Aorta (tissue), 5 donors: ENCODE measurements at places on chromosomes 7 and 10.

DNA sequence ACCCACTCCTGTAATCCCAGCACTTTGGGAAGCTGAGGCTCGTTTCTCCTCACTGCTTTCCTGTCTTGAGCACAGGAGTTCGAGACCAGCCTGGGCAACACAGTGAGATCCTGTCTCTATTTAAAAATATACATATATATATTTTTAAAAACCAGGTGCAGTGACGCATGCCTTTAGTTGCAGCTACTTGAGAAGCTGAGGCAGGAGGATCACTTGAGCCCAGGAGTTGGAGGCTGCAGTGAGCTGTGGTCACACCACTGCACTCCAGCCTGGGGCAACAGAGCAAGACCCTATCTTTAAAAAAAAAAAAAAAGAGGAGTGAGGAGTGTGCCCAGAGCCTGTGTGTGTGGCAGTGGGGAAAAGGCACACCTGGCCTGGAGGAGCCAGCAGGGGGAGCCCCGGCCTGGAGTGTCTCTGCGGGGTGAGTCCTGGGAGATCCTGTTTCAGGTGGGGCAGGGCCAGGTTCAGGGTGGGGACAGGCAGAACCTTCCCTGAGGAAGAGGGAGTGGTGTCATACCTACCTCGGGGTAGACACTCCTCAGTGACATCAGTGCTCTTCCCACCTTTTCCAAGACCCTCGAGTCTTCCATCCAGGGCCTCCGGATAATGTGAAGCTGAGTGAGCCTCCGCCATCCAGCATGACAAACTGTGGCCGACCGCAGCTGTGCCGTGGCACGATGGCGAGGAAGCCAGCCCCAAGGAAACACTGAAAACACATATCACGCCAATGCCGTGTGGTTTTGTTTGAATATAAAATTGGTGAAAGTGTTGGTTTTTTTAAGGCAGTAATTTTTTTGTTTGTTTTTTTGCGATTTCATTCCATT, 9.0 kb upstream of the ARPC1B start:
- no peak overlapping the region for H3K27ac ChIP-seq
- no peak for DNase-seq
- H3K4me3 ChIP-seq: no peak overlapping the region
- no peaks in the 10 kb centered on the region for H3K4me1 ChIP-seq

- no peaks in the 10 kb centered on the region for H3K36me3 ChIP-seq
- no peaks in the 10 kb centered on the region for H3K4me1 ChIP-seq
- no peak overlapping the region for H3K27ac ChIP-seq
- no peak overlapping the region for H3K4me3 ChIP-seq
- no peaks in the 10 kb centered on the region for H3K27me3 ChIP-seq
- no peak for DNase-seq
Measured at GRCh38 chr10:106189292-106189691, 975.2 kb downstream of the SORCS1 start.

DNA sequence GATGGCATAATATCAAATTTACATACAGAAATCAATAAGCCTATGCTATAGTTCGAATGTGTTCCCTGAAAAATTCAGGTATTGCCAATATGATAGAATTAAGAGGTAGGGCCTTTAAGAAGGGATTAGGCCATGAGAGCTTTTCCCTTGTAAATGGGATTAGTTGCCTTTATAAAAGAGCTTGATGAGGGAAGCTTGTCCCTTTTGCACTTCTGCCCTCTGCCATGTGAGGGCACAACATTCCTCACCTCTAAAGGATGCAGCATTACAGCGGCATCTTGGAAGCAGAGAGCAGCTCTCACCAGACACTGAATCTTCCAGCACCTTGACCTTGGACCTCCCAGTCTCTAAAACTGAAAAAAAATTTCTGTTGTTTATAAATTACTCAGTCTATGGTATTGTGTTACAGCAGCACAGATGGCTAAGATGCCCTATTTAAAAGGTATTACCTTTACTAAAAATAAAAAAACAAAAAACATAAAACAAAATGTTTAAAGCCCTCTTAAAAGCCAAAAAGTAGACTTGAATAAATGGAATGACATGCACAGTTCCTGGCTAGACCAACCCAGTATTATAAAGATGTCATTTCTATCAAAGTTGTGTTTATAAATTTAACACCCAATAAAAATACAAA, 909.6 kb downstream of the REEP3 start:
- no peaks in the 10 kb centered on the region for H3K27me3 ChIP-seq
- no peaks in the 10 kb centered on the region for H3K4me1 ChIP-seq

DNA sequence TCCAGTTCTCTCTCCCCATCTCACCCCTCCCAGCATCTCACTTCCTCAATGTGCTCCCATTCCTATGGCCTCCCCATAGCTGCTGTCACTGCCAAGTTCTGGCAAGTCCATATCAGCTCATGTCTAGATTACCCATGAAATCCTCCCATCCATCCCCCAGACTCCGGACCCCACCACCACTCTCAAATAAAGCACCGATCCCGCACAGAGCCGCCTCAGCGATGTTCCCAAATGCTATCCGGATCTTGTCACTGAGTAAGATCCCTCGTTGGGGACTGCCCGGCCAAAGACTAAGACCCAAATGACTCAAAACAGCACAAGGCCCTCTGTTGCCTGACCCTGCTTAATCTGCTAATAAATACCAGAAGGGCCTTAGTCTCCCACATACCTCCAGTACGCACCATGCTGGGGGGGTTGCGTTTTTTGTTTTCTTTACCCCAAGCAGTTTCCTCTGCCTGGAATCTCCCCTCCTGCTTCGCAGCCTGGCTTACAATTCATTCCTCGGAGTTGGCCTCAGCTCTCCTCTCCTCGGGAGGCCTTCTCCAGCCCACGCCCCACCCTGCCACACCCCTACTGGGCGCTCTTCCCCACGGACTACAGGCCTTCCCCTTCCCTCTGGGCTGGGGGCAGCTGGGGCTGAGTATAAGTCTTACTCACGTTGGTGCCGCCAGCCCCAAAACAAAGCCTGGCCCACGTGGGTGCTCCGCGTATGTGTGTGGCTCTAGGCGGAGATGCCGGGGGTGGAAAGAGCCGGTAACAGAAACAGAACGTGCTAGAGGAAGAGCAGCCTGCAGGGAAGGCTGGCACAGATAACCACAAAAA, 1.8 kb upstream of the DUSP5 start:
- H3K4me1 ChIP-seq: no peaks in the 10 kb centered on the region
- no peak overlapping the region for H3K27ac ChIP-seq
- H3K4me3 ChIP-seq: no peak overlapping the region
- H3K36me3 ChIP-seq: no peaks in the 10 kb centered on the region

DNA sequence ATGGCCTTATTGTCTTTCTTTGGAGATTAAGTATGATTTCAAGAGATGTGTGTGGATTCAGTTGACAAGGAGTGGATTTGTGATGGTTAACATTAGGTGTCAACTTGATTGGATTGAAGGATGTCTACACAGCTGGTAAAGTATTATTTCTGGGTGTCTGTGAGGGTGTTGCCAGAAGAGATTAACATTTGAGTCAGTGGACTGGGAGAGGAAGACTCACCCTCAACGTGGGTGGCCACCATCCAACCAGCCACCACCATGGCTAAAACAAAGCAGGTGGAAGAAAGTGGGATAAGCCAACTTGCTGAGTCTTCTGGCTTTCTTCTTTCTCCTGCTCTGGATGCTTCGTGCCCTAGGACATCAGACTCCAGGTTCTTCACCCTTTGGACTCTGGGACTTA, 76.1 kb downstream of the GPR37 start:
- H3K4me3 ChIP-seq: no peak overlapping the region
- no peaks in the 10 kb centered on the region for H3K27me3 ChIP-seq
- DNase-seq: no peak
- H3K4me1 ChIP-seq: no peaks in the 10 kb centered on the region
- H3K36me3 ChIP-seq: no peaks in the 10 kb centered on the region

- DNase-seq: no peak
- no peak overlapping the region for H3K4me3 ChIP-seq
- H3K36me3 ChIP-seq: peaks cover 12% of the 10 kb centered on the region
- no peaks in the 10 kb centered on the region for H3K27me3 ChIP-seq
Measured at GRCh38 chr10:119831656-119832055, 41.0 kb downstream of the MCMBP start.

DNA sequence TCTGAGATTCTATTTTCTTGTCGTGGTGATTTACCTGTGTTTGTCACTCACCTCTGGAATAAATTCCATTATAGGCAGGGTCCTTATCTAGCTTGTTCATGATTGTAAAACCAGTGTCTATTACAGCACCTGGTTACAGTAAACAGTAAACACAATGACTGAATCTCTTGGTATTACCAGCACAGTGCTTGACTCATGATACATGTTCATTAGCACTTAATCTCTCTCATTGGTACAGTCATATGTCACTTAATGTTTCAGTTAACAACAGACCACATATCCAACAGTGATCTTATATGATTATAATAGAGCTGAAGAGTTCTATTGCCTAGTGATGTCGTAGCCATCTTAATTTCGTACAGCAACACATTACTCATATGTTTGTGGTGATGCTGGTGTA, 1.6 kb upstream of the TASOR2 start:
- no peaks in the 10 kb centered on the region for H3K36me3 ChIP-seq
- H3K4me3 ChIP-seq: no peak overlapping the region
- no peak for DNase-seq
- H3K27me3 ChIP-seq: no peaks in the 10 kb centered on the region
- H3K4me1 ChIP-seq: no peaks in the 10 kb centered on the region

- H3K4me1 ChIP-seq: no peaks in the 10 kb centered on the region
- no peak overlapping the region for H3K4me3 ChIP-seq
- H3K27me3 ChIP-seq: peaks cover 2% of the 10 kb centered on the region
- DNase-seq: no peak
- no peaks in the 10 kb centered on the region for H3K36me3 ChIP-seq
Measured at GRCh38 chr7:16891874-16892643, 10.3 kb upstream of the AGR3 start.

- H3K36me3 ChIP-seq: no peaks in the 10 kb centered on the region
- DNase-seq: no peak
Measured at GRCh38 chr7:38296059-38296857, 22.8 kb upstream of the TARP start.

- peaks cover 10% of the 10 kb centered on the region for H3K36me3 ChIP-seq
- H3K27ac ChIP-seq: no peak overlapping the region
- H3K4me3 ChIP-seq: no peak overlapping the region
- H3K4me1 ChIP-seq: no peaks in the 10 kb centered on the region
- H3K27me3 ChIP-seq: no peaks in the 10 kb centered on the region
- no peak for DNase-seq
Measured at GRCh38 chr10:86438091-86438749, 71.6 kb upstream of the GRID1 start.

- H3K27me3 ChIP-seq: no peaks in the 10 kb centered on the region
- H3K4me1 ChIP-seq: no peaks in the 10 kb centered on the region
- no peaks in the 10 kb centered on the region for H3K36me3 ChIP-seq
- H3K27ac ChIP-seq: no peak overlapping the region
Measured at GRCh38 chr7:138755331-138755747, 42.5 kb upstream of the TMEM213 start.

DNA sequence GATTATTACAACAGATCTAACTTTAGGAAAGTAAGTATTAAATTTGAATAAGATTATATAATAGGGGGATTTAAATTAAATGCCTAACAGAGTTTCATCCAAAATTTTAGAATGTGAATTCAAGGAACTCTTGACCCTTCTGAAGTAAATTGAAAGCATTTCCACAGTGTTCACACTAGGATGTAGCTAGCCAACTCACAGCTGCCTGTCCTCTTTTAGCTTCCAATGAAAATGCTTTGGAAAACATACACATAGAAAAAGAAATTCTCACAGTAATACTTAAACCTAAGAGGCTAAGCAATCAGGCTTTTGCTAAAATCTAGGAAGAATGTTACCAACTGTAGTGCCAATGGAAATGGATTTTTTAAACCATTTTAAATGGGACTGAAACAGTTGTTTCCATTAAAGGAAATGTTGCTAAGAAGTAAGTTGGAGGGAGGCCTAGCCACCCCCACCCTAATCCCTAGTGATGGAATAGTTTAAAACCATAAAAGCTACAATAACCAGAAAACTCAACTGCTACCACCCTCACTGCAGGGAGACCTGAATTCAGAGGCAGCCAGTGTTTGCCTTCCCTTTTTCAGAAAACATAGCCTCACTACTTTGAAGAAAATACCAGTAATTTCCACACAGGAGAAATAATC, 58.3 kb downstream of the REEP3 start:
- DNase-seq: no peak
- H3K36me3 ChIP-seq: no peaks in the 10 kb centered on the region
- H3K27ac ChIP-seq: no peak overlapping the region
- H3K4me1 ChIP-seq: peaks cover 10% of the 10 kb centered on the region

- DNase-seq: no peak
- H3K4me3 ChIP-seq: no peak overlapping the region
- H3K27me3 ChIP-seq: no peaks in the 10 kb centered on the region
- no peaks in the 10 kb centered on the region for H3K36me3 ChIP-seq
Measured at GRCh38 chr10:1204434-1205326, 148.5 kb downstream of the WDR37 start.

DNA sequence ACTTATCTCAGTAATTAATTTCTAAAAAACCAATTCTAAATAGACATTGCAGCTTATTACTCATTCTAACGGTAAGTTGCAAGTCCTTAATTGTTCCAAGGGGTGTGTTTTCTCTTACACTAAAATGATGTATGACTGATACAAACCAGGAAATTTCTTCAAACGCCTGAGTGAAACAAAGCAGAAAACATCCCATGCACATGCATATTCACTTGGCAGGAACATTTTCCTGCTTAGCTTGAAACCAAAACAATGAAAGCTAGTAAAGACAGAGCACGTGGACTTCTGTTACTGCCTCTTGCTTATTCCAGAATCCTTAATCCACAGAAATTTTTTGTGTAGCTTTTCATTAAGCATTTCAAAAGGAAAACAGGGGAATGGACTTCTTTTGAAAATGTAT, 187.7 kb downstream of the MTERF1 start:
- H3K27ac ChIP-seq: no peak overlapping the region
- no peaks in the 10 kb centered on the region for H3K4me1 ChIP-seq
- no peaks in the 10 kb centered on the region for H3K36me3 ChIP-seq
- no peak for DNase-seq

GRCh38 chr10:21953585-21954057, 49.9 kb downstream of the DNAJC1 start:
- no peaks in the 10 kb centered on the region for H3K27me3 ChIP-seq
- H3K36me3 ChIP-seq: no peaks in the 10 kb centered on the region
- no peak overlapping the region for H3K27ac ChIP-seq
- H3K4me1 ChIP-seq: no peaks in the 10 kb centered on the region
- no peak for DNase-seq
